Kasumi-1 (cell line): ENCODE measurements at places on chromosomes 13 and 19.

DNA sequence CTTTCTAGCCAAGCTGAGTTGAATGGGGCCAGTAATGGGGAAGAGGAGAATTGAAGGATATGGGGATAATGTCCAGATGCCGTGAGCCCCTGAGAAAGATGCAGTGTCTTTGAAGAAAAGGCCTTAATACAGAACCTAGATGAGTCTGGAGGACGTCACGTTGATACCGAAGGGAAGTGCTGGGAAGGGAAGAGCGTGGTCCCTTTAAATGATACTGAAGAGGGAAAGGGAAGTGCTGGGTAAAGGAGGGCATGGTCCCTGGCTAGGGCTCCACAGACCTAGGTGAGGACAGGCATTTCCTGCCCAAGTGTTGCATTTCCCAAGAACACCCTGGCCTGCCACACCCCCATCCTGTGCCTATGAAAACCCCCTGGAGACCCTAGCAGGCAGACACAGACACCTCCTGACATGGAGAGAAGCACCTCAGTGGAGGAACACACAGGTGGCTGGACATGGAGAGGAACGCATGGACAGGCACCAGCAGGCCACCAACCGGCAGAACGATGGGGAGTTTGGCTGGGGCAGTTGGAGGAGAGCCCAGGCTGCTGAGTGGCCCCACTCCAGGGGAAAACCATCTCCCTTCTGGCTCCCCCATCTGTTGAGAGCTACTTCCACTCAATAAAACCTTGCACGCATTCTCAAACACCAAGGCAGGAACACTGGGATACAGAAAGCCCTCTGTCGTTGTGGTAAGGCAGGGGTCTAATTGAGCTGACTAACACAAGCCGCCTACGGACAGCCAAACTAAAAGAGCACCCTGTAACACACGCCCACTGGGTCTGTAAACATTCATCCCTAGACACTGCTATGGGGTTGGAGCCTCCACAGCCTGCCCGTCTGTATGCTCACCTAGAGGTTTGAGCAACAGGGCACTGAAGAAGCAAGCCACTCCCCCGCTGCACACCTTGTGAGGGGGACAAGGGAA, 34.9 kb upstream of the POMP start:
- peak; percentile 0 for DNase-seq

- no peak for DNase-seq
Observed at GRCh38 chr13:104385404-104385803, 1319.2 kb upstream of the SLC10A2 start.

DNA sequence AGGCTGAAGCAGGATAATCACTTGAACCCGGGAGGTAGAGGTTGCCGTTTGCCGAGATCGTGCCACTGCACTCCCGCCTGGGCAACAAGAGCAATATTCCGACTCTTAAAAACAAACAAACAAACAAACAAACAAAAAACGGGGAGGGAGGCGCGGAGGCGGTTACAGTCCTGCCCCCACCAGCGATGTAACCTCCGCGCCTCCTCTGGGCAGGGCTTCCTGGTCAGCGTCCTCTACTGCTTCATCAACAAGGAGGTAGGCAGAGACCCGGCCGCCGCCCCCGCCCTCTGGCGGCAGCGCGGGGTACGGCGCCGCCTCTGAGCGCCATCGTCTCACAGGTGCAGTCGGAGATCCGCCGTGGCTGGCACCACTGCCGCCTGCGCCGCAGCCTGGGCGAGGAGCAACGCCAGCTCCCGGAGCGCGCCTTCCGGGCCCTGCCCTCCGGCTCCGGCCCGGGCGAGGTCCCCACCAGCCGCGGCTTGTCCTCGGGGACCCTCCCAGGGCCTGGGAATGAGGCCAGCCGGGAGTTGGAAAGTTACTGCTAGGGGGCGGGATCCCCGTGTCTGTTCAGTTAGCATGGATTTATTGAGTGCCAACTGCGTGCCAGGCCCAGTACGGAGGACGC, 10.2 kb downstream of the SNRPD2 start:
- DNase-seq, result peak; percentile 73

- DNase-seq, result no peak
Observed at GRCh38 chr13:99015606-99016490, 38.0 kb upstream of the DOCK9 start.

- DNase-seq, result no peak
Observed at GRCh38 chr13:97124206-97124605, 97.9 kb upstream of the MBNL2 start.

- no peak for DNase-seq
Observed at GRCh38 chr13:80382576-80382975, 41.6 kb upstream of the SPRY2 start.

DNA sequence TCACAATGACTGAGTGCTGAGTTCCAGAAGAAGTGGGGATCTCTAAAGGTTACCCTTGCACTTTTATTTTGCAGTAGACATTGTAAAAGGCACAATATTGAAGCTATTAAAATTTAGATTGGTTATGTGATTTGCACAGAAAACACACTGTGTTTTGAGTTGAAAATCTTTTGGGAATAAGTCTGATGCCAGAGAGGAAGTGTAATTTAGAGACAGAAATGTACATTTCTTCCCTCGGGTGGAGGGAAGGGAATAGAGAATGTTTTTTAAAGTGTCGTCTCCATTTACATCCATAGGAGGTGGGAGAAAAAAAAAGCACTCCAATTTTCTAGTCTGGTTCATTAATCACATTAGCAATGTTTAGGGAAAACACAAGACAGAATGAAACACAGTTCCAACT, 465.8 kb downstream of the OLFM4 start:
- no peak for DNase-seq

GRCh38 chr13:34765446-34766180, 176.5 kb upstream of the NBEA start:
- DNase-seq, result no peak

GRCh38 chr13:79847882-79848592, 367.1 kb downstream of the NDFIP2 start:
- no peak for DNase-seq

GRCh38 chr13:106468744-106469590, 66.5 kb downstream of the EFNB2 start:
- no peak for DNase-seq

GRCh38 chr13:22144806-22145205, 473.9 kb downstream of the FGF9 start:
- no peak for DNase-seq

DNA sequence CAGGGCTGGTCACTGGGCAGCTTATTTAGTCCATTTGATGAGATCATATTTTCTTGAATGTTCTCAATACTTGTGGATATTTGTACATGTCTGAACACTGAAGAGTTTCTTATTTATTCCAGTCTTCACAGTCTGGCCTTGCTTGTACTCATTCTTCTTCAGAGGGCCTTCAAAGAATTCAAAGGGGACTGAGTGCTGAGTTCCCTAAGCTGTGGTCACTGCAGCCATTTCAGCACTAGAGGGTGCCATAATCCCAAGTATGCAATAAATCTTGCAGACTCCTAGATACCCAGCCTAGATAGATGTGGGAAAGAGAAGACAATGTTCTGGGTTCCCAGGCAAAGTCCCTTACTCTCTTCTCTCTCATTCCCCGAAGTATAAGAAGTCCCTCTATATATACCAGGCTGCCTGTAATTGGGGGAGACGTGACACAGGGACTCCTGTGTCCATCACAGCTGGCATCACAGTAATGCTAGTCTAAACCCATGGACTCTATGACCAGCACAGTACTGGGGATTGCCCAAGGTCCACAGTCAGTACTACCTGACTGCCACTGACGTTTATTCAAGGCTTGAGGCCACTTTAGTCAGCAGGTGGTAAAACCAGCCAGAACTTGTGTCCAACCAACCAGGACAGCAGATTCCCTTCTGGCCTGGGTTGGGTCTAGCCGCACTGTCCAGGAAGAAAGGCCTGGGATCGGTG, 8.9 kb upstream of the VN1R1 start:
- peak; percentile 65 for DNase-seq

GRCh38 chr19:33806434-33806881, 9.8 kb downstream of the KCTD15 start:
- DNase-seq, result no peak

- DNase-seq, result peak; percentile 45
Observed at GRCh38 chr19:55098716-55099556, 18.5 kb downstream of the PPP1R12C start.

DNA sequence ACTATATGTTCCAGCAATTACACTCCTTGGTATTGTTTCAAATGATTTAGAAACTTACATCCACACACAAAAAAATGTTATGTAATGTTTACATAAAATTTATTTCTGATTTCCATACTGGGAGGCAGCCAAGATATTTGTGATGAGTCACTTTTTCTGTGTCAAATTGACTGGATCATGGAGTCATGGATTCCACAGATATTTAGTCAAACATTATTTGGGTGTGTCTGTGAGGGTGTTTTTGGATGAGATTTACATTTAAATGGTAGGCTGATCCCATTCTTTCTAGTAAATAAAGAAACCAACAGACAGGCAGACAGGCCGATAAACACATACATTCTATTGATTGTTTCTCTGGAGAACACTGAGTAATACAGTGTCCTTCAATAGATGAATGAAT, 562.8 kb downstream of the SLITRK6 start:
- DNase-seq, result no peak

DNA sequence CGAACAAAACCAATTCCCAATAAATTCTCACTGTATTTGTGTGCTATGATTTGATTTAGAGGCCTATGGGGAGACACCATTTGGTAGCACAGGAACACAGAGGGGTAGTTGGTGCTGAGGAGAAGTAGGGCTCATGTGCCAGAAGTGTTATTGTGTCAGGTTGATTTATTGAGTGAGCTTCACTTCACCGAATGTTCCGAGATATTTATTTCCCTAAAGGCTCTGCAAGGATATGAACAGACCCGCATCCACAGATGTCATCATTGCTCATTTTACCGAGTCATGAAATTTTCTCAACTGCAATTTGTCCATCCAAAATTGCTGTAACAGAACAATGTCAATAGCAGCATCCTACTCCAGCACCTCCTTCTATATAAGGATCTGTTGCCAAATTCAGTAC, 69.5 kb downstream of the DACH1 start:
- no peak for DNase-seq

DNA sequence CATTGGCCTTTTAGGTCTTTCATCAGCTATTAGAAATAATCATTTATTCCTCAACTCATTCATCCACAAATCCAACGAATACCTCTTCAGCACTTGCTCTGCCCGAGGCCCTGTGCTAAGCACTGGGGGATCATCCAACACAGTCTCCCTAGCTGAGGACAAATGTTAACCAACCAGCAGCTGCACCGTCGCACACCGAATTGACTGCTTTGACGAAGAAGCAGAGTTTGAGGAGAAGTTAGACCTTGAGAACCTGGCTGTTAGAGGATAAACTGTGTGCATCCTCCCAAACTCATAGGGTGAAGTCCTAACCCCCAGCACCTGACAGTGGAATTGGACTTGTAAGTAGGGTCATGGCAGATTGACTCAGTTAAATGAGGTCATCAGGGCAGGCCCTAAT, 170.9 kb downstream of the USP12 start:
- DNase-seq, result no peak

DNA sequence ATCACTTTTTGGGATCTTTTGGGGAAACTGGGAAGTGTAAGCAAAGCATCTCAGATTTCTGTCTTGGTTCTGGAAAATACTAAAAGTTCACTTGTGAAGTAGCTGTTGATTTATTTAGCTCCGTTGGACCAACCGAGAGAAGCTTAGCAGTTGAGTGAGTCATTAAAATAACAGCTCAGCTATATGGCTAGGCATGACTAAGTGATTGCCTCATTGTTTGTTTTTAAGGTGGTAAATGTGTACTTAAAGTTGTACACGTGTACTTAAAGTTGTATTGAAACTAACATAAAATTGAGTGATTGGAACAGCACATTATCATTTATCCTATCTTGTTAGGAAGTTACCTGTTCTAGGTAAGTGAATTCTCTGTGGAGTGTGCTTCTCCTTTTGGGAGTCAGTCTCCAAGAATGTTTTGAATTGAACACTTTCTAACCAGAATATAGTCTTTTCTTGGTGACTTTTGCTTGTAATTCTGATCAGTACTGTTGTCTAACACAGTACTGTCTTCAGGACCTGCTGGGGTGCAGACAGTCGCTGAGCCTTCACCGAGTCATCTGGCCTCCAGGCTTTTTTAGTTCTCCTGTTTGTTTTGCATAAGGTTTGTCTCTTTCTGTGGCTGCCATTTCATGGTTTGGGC, 2.9 kb upstream of the DCUN1D2 start:
- peak; percentile 46 for DNase-seq

DNA sequence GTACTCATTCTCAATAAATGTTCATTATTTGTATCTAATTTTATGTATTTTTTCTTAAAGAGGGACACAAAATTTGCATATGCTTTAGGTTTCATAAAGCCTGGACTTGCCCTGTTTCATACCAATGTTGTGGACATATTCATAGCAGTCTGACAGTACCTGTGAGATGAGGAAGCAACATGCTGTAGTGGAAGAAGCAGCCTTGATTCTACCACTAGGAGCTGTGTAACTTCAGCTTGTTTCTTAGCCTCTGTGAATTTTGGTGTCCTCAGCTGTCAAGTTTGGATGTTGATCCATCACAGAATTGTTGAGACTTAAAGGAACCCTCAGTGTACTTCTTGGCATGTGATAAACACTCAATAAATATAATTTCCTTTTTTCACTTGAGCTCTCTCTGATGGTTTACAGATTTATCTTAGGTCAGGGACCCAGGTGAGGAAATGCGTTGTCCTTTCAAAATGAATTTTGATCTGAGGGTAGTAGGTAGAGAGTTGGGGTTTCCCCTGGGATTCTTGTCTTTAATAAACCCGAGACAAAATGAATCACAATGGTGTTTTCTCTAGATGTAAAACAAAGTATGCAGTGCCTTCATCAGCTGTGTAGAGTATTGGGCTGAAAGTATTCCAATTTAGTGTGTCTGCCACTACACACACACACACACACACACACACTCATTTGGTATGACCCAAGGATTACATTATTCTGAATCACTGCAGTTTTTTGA, 152.1 kb downstream of the KCNRG start:
- DNase-seq, result no peak

GRCh38 chr19:58304748-58305064, 471 bp upstream of the ERVK3-1 start:
- DNase-seq, result no peak

DNA sequence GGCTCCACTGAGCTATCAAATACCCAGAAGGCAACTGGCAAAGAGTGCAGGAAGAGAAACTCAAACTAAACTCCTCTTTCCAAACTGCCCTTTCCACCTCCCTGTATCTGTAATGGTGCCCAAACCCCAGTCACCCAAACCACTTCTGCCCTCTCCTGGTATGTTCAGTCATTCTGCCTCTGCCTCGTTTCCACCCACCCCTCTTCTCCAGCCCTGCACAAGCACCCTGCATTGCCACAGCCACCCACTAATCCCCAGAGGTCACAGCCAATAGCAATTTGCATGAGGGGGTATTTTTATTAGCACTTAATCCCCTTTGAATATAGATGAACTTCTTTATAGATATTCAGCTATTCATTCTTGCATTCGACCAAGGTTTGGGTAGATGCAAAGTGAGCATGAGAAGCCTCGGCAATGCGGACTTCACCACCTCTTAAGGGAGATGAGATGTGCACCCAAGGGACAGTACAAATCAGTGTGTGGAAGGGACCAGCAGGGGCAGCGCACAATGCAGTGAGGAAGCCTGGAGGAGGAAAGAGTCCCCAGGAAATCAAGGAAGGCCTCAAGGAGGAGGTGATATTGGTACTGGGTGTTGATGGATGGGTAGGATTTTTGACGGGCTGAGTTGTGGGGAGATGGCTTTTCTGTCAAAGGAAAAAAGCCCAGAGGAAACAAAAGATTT, 12.4 kb downstream of the TMEM272 start:
- DNase-seq, result peak; percentile 85

GRCh38 chr19:18677156-18677555, 6.3 kb upstream of the CRTC1 start:
- DNase-seq, result no peak
